ENCODE measurements at places on chromosomes 2 and 18. TPM values are rescaled to one million over a fixed set of nuclear protein-coding genes. Genes with fewer than 3 reads are reported as not detected.

DNA sequence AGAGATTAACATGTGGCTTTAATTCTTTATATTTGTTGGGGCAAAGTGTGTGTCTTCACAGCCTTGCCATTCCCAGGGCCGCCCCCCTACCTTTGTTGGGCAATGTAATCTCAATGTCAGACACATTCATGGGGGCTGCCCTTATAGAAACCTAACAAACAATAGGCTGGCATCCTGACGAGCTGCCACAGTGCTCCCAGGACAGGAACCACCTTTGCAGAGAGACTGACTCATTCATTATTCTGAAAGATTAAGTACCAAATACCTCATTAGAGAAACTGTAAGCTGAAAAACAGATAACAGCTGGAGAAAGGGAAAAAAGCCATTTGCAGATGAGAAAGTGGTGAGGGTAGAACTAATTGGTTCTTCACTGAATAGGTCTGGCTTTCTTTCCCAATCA lies 1587.5 kb upstream of the PIK3C3 start:
- no peak for DNase-seq

GRCh38 chr18:57635003-57635822 lies 13.6 kb upstream of the NARS1 start:
- no peak for DNase-seq

- no peak for DNase-seq
These were observed 8.3 kb upstream of the BOLL start for GRCh38 chr2:197793456-197793855.

DNA sequence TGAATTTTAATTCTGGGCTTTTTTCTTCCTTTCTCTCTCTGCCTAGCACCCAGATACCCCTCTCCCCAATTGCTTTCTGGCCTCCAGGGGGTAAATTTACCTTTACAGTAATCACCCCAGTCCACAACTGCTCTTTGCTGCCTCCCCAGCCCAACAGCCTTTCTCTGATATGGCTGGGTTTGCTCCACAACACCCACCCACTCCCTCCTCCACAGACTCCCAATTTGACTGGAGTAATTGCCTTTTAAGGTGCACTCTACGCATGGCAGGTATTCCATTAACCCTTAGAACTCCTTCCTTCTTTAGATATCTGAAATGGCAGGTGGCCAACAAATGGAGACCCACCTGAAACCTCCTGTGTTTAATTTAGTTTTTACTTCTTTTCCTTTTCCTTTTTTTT lies 3.6 kb downstream of the CELF4 start:
- DNase-seq = no peak

DNA sequence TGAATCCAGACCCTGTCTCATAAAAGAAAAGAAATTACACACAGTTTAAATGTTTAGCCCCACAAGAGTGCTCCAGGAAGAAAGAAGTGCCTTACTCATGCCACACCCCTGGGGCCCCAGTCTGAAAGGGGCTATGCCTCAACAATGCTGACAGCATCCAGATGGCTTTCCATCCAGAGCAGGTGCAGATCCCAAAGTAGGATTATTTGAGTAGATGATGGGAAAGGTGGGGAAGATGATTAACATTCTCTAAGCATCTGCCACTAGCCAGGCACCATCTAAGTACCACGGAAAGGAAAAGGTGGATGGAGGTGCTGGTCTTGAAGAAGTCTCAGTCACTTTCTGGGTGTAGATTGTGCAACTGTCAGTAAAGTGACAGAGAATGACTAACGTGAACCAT lies 16.3 kb downstream of the DPYSL5 start:
- no peak for DNase-seq

DNA sequence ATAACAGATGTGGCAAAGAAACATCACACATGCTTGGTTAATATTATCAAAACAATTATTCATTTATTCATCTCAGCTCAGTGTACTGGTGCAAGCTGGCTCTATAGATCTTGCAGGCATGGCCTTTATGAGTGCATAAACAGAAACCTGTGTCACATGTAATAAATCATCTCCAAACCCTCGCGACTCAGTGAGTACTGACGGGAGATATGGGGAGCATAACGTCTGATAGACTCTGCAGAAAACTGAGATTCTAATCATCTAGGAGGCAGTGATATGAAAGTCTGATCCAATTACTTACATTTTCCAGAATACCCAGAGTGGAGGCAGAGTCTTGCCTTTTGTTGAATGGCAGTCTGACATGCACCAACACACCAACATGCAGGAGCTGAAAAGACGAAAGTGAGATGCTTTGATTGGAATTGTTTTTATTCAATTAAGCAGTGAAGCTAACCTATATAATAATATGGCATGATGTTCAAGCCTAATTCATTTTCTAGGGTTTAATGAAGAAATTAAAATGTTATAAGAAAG lies 416.8 kb downstream of the RNF144A start:
- no peak for DNase-seq

GRCh38 chr2:133680343-133681049 lies 112.2 kb upstream of the NCKAP5 start:
- DNase-seq = no peak

GRCh38 chr2:36190097-36190496 lies 165.5 kb upstream of the CRIM1 start:
- DNase-seq = no peak

DNA sequence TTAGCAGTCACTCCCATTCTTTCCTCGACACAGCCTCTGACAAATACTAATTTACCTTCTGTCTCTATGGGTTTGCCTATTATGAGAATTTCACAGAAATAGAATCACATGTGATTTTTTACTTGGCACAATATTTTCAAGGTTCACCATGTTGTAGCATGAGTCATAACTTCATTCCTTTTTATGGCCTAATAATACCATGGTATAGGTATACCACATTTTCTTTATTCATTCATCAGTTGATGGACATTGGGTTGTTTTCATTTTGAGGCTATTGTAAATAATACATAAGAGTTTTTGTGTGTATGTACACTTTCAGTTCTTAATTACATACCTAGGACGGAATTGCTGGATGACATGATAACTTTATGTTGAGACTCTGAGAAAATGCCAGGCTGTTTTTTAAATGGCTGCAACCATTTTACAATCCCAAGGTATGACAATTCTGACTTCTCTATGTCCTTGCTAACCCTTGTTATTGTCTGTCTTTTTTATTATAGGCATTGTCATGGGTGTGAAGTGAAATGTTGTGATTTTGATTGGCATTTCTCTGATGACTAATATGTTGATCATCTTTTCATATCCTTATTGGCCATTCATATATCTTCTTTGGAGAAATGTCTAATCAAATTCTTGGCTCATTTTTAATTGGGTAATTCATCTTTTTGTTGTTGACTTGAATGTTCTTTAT lies 87.9 kb downstream of the IRS1 start:
- no peak for DNase-seq

Gene GPR75
- total RNA-seq = 2.5 TPM

Gene C2orf72
- total RNA-seq = 2.7 TPM

Data from sciatic nerve (tissue), 2 donors.